ENCODE measurements at places on chromosomes 5 and 9. TPM values are rescaled to one million over a fixed set of nuclear protein-coding genes. Genes with fewer than 3 reads are reported as not detected.

NMUR2 gene
- not detected for total RNA-seq

VPS13A gene
- total RNA-seq, result 18.8 TPM

HRCT1 gene
- 32.7 TPM for total RNA-seq

RNF224 gene
- not detected for total RNA-seq

NR3C1 gene
- total RNA-seq, result 18.4 TPM

EIF4EBP3 gene
- 4.0 TPM for total RNA-seq

GRCh38 chr5:34538026-34538672 is 118.0 kb upstream of the RAI14 start:
- no peaks in the 10 kb centered on the region for H3K36me3 ChIP-seq
- peaks cover 12% of the 10 kb centered on the region for H3K4me1 ChIP-seq
- H3K27ac ChIP-seq, result peak overlapping the region; percentile 13
- DNase-seq, result no peak

DNA sequence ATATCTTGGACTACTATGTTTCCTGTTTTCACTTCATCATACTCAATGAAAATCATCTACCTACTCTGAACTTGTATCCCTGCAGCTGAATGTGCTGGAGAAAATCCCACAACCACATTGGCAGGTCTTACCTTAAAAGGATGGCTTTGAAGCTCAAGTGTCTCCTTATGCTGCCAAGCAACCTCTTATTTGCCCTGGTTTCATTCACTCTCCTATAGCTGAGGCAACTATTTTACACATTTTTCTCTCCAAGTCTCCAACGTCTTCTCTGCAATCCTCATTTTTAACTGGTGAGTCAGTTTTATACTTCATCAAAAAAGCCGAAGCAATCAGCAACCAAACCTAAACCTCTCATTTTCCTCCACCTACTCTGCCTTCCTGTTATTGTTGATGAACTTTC is 49.7 kb downstream of the POU4F3 start:
- H3K27ac ChIP-seq, result no peak overlapping the region
- no peaks in the 10 kb centered on the region for H3K4me1 ChIP-seq
- no peaks in the 10 kb centered on the region for H3K36me3 ChIP-seq
- no peak overlapping the region for H3K4me3 ChIP-seq

- no peak overlapping the region for H3K4me3 ChIP-seq
- H3K27me3 ChIP-seq, result no peaks in the 10 kb centered on the region
- DNase-seq, result no peak
- no peak overlapping the region for H3K27ac ChIP-seq
- H3K4me1 ChIP-seq, result no peaks in the 10 kb centered on the region
- no peaks in the 10 kb centered on the region for H3K36me3 ChIP-seq
Observed at GRCh38 chr5:83385812-83386211, 85.7 kb upstream of the VCAN start.

- no peak overlapping the region for H3K27ac ChIP-seq
- DNase-seq, result no peak
- H3K4me1 ChIP-seq, result no peaks in the 10 kb centered on the region
- H3K36me3 ChIP-seq, result no peaks in the 10 kb centered on the region
- H3K27me3 ChIP-seq, result no peaks in the 10 kb centered on the region
- no peak overlapping the region for H3K4me3 ChIP-seq
Observed at GRCh38 chr5:10220248-10220647, 29.4 kb downstream of the ATPSCKMT start.

GRCh38 chr5:101473483-101473882 is 570.4 kb upstream of the ST8SIA4 start:
- no peak overlapping the region for H3K27ac ChIP-seq
- H3K4me3 ChIP-seq, result no peak overlapping the region
- no peaks in the 10 kb centered on the region for H3K36me3 ChIP-seq
- H3K4me1 ChIP-seq, result no peaks in the 10 kb centered on the region

DNA sequence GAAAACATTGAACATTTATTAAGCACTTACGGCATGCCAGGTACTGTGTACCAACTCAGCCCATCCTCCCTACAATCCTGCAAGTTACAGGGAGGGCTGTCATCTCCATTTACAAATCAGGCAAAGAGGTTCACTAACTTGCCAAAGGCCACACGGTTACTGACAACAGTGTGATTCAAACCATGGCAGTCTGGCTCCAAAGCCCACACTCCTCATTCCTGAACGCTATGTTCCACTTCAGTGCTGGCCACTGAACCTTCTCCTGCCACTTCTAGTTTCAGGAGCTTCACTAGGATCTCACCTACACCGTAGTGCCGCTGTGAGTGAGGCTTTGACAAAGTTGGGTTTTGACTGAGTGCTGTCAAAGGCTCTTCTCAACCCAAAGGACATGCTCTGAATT is 7.2 kb upstream of the LIFR start:
- H3K27me3 ChIP-seq, result no peaks in the 10 kb centered on the region
- no peak overlapping the region for H3K27ac ChIP-seq
- no peak for DNase-seq
- H3K4me1 ChIP-seq, result no peaks in the 10 kb centered on the region

DNA sequence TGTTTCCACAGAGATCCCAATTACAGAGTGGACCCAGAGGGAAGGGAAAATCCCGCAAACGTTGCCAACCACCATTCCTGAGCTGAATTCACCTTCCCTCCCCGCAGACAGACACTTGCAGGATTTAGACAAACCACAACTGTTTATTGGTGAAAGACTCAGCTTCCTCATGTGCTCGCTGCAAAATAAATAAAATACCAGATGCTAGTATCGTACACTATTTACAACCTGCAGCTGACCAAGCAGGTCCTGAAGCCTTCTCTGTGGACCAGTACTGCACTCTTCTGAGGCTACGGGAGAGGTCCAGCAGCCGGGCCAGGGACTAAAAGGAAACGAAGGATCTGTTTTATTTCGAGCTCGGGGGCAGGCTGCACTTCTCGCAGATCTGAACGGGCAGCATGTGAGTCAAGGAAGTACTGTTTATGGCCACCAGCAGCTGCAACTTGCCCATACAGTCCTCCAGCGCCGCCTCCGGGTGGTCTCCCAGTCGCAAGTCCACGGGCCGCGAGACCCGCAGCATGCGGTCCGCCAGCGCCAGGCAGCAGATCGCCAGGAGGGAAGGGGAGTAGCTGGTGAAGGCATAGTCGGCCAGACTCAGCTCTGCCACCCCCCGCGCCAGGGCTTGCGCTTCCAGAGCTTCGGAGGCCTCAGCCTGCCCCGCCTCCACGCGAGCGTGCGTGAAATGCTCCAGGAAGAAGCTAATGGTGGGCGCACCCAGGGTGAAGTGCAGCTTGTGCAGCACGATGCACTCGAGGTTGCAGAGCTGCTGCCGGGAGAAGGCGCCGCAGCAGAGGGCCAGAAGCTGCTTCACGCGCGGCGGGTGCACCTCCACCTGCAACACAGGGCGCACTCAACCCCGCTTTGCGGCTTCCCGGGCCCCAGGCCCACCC is 2.1 kb downstream of the CCNO start:
- no peak overlapping the region for H3K27ac ChIP-seq
- peaks cover 27% of the 10 kb centered on the region for H3K27me3 ChIP-seq
- no peaks in the 10 kb centered on the region for H3K36me3 ChIP-seq
- H3K4me1 ChIP-seq, result peaks cover 31% of the 10 kb centered on the region
- peak overlapping the region; percentile 73 for H3K4me3 ChIP-seq
- no peak for DNase-seq

- H3K4me1 ChIP-seq, result no peaks in the 10 kb centered on the region
- H3K27ac ChIP-seq, result no peak overlapping the region
- H3K4me3 ChIP-seq, result no peak overlapping the region
- no peak for DNase-seq
Observed at GRCh38 chr5:156395306-156395675, 68.3 kb downstream of the SGCD start.

DNA sequence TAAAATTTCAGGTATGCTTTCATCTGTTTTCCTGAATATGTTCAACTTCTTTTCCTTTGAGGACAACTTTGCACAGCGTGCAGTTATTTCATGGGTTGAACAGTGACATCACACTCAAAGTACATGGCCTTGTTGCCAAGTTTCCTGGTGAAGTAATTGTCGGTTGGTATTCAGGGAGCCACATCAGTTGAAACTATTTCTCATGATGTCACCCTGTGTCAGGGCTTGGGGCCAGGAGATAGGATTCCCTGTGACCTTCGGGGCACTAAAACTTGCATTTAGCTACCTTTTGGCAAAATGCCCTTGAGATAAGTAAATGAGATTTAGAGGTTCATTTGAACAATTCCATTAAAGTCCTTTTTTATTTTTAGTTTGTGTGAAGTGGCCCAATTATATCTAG is 383.9 kb downstream of the SH3GL2 start:
- H3K4me1 ChIP-seq, result no peaks in the 10 kb centered on the region
- DNase-seq, result peak; percentile 62
- H3K27me3 ChIP-seq, result no peaks in the 10 kb centered on the region
- H3K4me3 ChIP-seq, result no peak overlapping the region
- no peaks in the 10 kb centered on the region for H3K36me3 ChIP-seq

- no peak for DNase-seq
- H3K4me1 ChIP-seq, result no peaks in the 10 kb centered on the region
- no peaks in the 10 kb centered on the region for H3K27me3 ChIP-seq
- no peaks in the 10 kb centered on the region for H3K36me3 ChIP-seq
- H3K4me3 ChIP-seq, result no peak overlapping the region
- no peak overlapping the region for H3K27ac ChIP-seq
Observed at GRCh38 chr5:77171141-77171910, 39.2 kb upstream of the PDE8B start.

GRCh38 chr9:129278391-129279237 is 100.6 kb upstream of the IER5L start:
- no peak overlapping the region for H3K4me3 ChIP-seq
- H3K27ac ChIP-seq, result no peak overlapping the region
- DNase-seq, result peak; percentile 61
- no peaks in the 10 kb centered on the region for H3K36me3 ChIP-seq
- no peaks in the 10 kb centered on the region for H3K27me3 ChIP-seq

- H3K4me3 ChIP-seq, result no peak overlapping the region
- DNase-seq, result no peak
- H3K27ac ChIP-seq, result peak overlapping the region; percentile 49
- no peaks in the 10 kb centered on the region for H3K27me3 ChIP-seq
- H3K36me3 ChIP-seq, result no peaks in the 10 kb centered on the region
- no peaks in the 10 kb centered on the region for H3K4me1 ChIP-seq
Observed at GRCh38 chr9:22103685-22104575, 94.8 kb upstream of the CDKN2B start.

GRCh38 chr5:74895906-74896305 is 29.7 kb upstream of the FAM169A start:
- no peak overlapping the region for H3K4me3 ChIP-seq
- no peaks in the 10 kb centered on the region for H3K27me3 ChIP-seq
- DNase-seq, result no peak
- peaks cover 6% of the 10 kb centered on the region for H3K4me1 ChIP-seq
- no peaks in the 10 kb centered on the region for H3K36me3 ChIP-seq
- no peak overlapping the region for H3K27ac ChIP-seq

- no peaks in the 10 kb centered on the region for H3K36me3 ChIP-seq
- DNase-seq, result peak; percentile 64
- peak overlapping the region; percentile 64 for H3K27ac ChIP-seq
- no peak overlapping the region for H3K4me3 ChIP-seq
Observed at GRCh38 chr5:109105631-109106267, 304.0 kb downstream of the PJA2 start.

DNA sequence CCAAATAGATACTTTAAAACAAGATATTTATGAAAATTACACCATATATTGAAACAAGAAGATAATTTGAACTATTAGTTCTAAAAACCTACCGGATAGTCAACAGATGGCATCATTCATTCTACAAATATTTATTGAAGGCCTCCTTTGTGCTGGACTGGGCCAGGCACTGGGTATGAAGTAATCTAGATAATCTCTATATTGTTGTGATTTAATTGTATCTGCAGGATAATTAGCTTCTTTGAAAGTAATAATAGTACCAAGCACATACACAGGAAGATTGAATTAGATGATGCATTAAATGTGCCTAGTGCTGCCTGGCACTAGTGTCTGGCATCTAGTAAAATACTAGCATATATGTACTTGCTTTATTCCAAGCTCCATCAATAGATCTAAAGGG is 735.2 kb upstream of the DMAC1 start:
- no peak for DNase-seq
- no peak overlapping the region for H3K27ac ChIP-seq
- no peaks in the 10 kb centered on the region for H3K4me1 ChIP-seq
- H3K36me3 ChIP-seq, result no peaks in the 10 kb centered on the region

DNA sequence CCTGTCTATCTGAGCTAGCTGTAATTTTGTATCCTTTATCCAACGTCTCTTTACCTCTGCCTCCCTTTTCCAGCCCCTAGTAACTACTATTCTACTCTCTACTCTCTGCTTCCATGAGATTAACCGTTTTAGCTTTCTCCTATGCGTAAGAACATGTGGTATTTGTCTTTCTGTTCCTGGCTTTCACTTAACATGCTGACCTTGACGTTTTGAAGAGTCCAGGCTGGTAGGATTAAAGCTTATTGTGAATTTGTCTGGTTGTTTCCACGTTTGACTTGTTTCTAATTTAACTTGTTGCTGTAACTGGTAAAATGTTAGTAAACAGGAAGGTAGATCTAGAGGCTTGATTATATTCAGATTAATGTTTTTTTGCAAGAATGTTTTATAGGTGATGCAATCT is 385.3 kb downstream of the PSAT1 start:
- no peaks in the 10 kb centered on the region for H3K36me3 ChIP-seq
- H3K27ac ChIP-seq, result no peak overlapping the region
- no peaks in the 10 kb centered on the region for H3K4me1 ChIP-seq
- H3K4me3 ChIP-seq, result no peak overlapping the region
- no peaks in the 10 kb centered on the region for H3K27me3 ChIP-seq
- DNase-seq, result no peak

DNA sequence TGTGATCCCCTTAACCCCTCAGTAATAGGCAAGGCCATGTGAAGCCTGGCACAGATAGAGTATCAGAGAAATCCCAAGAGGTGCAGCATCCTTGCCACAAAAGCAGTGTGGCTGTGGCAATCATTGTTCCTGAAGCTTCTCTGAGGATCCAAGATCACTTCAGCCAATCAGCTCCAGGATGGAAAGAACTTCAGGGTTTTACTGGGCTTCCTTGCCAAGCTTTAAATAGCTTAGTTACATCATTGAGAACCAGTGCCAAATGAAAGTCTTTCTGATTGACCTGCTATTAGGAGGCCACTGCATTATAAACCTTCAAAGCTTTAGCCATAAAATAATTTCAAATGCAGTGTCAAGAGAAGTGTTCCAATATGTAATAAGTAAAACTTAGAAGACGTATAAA is 430.6 kb downstream of the PIK3R1 start:
- no peaks in the 10 kb centered on the region for H3K36me3 ChIP-seq
- no peaks in the 10 kb centered on the region for H3K4me1 ChIP-seq
- H3K27me3 ChIP-seq, result no peaks in the 10 kb centered on the region
- H3K4me3 ChIP-seq, result no peak overlapping the region

DNA sequence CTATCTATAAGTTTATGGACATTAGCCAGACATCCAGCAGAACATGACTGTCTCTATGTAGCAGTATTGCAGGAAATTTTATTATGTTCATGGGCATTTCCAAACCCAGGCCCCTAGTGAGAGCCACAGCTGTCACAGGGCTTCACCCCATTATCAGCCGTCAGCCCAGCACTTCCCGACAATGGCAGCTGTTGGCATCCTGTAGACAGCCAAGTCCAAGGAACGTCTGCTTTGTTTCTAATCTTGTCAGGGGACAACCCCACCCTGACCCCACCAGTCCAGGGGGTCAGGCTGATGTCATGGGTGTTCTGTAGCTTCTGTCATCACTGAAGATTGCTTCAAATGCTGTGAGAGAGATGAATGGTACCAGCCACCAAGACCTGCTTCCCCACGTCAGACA is 565.3 kb upstream of the BRINP1 start:
- H3K4me1 ChIP-seq, result no peaks in the 10 kb centered on the region
- H3K27me3 ChIP-seq, result no peaks in the 10 kb centered on the region

Measured in ascending aorta (tissue), 2 donors.